ENCODE measurements at places on chromosomes 6 and 20.

GRCh38 chr6:134161041-134161440 lies 108.6 kb upstream of the SLC2A12 start:
- no peak for DNase-seq

GRCh38 chr6:135506270-135506997 lies 8.9 kb upstream of the AHI1 start:
- DNase-seq: no peak

GRCh38 chr6:149855741-149856140 lies 8.4 kb downstream of the LRP11 start:
- no peak for DNase-seq

DNA sequence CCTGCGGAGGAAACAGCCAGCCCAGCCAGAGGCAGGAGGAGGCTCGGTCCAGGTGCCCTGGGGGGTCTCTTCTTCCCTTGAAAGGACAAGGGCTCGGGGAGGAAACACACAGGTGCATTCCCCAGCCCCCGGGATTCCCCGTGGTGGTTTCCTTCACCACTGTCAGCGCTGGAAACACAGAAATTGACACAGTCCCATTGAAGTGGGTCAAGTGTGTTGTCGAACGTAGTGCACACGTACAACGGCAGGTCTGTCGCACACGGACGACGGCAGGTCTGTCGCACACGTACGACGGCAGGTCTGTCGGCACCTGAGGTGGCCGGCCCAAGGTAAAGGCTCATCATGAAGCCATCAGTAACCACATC lies 80.9 kb downstream of the DLL1 start:
- DNase-seq: peak; percentile 8

DNA sequence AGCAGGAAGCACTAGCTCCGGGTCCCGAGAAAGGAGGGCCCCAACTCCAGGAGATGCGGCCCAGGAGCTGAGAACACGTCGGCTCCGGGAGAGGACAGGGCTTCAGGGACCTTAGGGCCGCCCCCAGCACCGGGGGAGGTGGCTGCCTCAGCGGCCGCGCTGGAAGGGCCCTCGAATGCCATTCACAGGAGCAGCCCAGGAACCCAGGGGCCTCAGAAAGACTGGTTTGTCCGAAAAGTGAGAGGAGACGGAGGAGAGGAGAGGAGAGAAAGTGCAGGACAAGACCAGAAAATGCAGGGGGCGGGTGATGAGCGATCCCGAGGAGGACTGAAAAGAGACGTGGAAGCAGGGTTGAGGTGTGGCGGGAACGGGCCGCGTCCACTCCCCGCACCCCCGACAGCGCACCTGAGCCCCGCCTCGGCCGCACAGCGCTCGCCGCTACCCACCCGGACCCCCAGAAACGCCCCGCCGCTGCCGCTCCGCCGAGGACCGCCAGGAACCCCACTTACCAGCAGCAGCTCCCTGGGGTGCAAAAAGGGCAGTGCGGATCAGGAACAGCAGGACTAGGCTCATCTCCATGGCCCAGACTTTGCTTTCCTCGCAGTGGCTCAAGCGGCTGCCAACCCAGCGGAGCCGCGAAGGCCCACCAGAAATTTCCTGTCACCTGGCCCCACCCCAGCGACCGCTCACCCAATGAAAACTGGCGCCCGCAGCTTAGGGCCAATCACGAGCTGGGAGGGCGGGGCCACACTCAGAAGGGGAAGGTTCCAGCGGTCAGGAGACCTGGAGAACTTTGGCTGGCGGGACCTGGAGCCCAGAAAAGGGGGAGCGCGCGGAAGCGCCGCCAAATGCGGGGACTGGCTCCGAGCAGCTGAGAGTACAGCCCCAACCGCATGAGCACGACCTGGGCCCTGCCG lies 25.4 kb downstream of the HLA-F start:
- peak; percentile 85 for DNase-seq

DNA sequence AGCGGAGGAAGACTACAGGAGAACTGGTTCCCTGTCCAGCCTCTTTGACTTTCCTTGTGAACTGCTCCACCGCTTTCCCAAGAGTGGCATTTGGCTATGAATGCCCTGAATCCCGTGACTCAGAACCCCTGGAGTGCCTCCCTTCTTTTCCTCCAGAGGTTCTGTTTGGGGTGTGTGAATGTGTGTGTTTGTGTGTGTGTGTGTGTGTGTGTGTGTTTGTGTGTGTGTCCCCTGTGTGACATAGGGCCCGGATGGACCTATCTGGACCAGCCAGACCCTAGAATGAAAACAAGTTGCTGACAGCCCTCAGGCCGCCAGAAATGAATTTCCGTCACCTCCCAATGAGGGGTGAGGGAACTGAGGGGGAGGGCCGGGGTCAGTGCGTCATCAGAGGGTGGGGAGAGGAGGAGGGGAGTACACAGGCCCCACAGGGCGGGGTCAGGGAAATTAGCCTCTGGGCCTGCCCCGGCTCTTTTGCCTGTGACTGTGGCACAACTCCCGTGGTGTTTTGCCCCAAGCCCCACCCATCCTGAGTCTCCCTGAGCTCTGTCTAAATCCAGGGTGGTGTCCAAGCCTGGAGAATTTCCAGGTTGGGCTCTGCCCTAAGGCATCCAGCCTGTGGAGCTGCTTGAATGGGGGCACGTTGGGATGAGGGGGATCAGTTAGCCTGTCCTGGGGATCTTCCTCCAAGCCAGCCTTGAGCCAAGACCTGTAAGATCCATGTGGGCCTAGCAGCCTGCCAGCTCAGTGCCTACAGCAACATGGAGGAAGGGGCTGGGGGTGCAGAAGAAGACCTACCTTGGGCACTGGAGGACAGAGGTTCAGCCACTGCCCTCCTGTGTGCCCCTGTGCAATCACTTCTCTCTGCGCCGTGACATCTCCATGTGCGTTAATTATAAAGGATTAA lies 15.2 kb upstream of the MRPS18A start:
- DNase-seq: no peak

GRCh38 chr20:55488593-55488992 lies 516.7 kb downstream of the CBLN4 start:
- no peak for DNase-seq

GRCh38 chr20:38935285-38935684 lies 9.1 kb downstream of the FAM83D start:
- DNase-seq: no peak

GRCh38 chr6:96014846-96015517 lies 792 bp upstream of the FUT9 start:
- no peak for DNase-seq

GRCh38 chr6:28360961-28361360 lies 11.2 kb downstream of the ZKSCAN3 start:
- no peak for DNase-seq

DNA sequence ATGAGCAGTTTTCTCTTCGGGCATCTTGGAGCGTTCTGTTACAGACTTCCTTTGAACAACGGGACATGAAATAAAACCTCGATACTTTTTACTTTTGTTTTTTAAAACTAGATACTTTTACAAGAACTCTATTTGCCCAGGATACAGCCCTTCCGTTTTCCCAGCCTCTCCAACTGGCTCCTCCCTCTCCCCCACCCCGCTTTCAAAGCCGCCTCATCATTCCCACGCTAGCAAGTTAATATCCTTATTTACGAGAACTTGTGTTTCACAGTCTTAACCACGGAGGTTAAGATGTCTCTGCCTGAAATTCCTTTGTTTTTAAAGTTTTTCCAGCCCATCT lies 241 bp upstream of the CFAP206 start:
- no peak for DNase-seq

DNA sequence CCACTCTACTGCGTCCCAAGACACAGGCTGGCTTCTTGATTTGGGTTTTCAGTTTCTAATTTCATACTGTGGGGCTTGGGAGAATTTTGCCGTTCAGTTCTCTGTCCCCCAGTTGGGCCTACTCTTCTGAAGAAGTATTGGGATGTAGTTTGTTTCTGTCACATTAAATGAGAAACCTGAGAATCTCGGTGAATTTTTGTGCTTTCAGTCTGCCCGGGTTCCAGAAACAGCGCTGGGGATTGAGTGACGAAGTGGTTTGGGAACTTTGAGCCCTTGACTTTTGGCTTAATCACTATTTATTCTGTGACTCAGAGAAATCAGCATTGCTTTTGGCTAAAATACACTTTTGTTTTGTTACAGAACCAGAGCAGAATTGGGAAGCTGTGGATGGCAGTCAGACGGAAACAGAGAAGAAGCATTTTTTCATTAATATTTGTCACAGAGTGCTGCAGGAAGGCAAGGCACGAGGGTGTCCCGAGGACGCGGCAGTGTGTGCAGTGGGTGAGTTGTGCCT lies 74.0 kb downstream of the IGF2R start:
- no peak for DNase-seq

- no peak for DNase-seq
Measured at GRCh38 chr6:89357390-89357789, 4.9 kb upstream of the UBE2J1 start.

DNA sequence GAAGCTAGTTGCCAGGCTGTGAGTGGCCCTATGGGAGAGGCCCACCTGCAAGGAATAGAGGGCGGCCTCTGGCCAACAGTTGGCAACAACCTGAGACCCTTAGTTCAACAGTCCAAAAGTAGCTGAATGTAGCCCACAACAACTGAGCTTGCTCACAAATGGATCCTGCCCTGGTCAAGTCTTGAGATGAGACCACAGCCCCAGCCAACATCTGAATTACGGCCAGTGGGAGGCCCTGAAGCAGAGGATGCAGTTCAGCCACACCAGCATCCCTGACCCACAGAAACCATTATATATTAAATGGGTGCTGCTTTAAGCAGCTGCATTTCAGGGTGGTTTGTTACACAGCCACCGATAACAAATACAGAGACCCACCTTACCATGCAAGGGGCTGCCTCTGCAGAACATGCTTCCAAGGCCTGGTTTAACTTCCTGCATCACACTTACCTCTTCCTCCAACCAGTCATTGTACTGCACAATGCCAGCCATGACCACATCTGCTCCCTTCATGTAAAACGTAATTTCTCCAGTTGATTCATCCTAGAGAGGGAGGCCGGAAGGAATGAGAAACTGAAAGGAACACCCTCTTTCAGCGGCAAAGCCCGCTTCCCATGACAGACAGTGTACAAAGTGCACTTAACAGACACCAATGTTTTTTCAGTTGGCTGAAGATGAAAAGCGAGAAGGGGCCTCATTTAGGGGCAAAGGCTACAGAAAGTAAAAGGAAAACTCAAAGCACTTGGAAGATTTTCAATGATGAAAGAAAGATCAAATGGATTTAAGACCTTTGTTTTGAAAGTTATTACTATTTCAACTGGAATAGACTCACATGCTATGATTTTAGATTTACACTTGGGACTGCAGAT lies 86.2 kb upstream of the NFATC2 start:
- DNase-seq: no peak

DNA sequence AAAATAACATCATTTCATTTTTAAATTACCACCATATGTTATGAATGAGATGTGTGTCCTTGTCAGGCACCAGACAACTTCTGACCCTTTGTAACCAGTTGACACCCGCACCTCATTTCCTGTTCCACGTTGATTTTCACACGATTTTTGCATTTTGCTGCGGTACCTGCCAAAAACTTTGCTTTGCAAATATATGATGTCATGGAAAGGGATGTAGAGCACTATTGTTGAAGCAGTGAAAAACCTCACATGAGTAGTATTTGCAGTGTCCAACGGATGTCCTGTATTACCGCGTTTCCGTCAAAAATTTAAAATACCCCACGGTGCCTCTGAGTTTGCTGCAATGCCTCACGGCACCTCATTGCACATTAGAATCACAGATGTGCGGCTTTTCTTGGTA lies 115.6 kb downstream of the MTHFD1L start:
- DNase-seq: no peak

DNA sequence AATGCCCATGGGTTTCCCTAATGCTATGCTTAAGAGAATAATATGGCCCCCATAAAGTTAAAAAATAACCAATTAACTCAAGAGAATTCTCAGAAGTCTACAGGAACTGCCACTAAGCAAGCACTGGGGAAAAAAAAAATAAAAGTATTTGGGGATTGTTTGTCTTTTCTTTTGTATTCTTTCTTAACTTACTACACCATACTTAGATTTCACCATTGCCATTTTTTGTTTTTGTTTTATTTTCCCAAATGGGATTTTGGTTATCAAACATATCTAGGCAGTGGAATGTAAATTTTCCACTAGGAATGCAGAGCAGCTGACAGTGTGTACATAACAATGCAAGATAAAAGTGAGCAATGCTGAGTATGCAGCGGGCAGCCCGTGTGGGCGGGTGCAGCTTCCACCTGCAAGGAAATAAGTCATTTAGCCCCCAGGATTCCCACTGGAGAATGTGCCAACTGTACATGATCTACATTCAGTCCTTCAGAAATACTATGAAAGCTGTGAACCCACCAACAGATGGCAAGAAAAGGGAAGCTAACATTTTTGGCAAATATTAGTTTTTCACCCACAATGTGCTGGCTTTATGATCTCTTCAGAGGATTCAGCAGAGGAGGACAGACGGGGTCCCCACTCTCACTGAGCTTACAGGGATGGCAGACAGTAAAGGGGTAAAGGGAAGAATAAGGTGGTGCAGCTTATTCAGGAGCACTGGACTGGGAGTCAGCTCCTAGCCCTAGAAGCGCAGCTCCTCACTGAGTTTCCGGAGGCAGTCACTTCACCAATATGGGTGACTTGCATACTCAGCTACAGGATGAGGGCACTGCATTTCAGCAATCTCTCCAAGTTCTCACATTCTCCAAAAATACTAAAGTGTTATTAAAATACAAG lies 44.4 kb downstream of the DCDC2 start:
- no peak for DNase-seq

DNA sequence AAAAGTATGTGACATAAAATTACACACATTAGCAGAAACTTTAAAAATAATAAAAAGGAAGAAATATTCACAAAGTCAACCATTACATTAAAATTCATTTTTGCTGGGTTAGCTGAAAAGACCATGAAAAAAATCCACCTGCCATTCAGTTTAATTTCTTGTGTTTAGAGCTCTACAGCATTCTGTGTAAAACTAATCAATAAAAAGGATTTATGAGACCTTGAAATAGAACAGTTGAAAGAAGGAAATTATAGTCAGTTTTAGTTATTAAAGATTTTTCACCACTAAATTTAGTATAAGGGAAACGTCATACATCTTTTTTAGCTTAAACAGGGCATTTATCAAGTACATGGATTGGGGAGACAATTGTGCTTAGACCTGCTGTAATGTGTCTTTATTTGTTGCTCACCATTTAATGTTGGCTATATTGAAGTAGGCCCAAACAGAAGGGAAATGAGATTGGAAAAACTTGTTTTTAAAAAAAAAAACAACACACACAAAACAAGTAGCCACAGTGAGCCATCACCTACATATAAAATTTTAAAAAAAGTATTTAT lies 438.7 kb upstream of the POU3F2 start:
- no peak for DNase-seq

DNA sequence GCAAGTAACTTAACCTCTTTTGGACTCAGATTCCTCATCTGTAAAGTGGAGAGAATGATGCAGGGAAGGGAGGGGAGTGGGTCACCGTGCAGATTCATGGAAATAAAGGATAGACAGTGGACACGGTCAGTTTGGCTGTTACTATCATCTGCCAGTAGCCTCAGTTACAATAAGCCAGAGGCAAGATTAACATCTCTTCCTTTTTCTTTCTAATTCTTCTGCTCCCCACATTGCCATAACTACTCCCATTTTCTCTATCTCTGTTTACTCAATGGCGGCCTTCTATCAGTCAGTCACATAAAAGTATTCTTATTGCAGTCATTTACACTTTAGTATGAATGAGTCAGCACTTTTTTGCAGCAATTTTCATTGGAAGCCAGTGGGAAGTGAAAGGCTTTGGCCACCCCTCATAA lies 49.2 kb downstream of the PPP1R16B start:
- no peak for DNase-seq
